ENCODE measurements at places on chromosomes 7 and 10. TPM values are rescaled to one million over a fixed set of nuclear protein-coding genes. Genes with fewer than 3 reads are reported as not detected.
A peak's percentile ranks its signal among the peaks of the same experiment; 100 is the strongest.

GRCh38 chr7:90850471-90850870 is 254.3 kb downstream of the CDK14 start:
- peaks cover 19% of the 10 kb centered on the region for H3K36me3 ChIP-seq
- DNase-seq: no peak
- H3K4me3 ChIP-seq: no peak overlapping the region
- H3K4me1 ChIP-seq: peaks cover 47% of the 10 kb centered on the region
- H3K27me3 ChIP-seq: no peaks in the 10 kb centered on the region

DNA sequence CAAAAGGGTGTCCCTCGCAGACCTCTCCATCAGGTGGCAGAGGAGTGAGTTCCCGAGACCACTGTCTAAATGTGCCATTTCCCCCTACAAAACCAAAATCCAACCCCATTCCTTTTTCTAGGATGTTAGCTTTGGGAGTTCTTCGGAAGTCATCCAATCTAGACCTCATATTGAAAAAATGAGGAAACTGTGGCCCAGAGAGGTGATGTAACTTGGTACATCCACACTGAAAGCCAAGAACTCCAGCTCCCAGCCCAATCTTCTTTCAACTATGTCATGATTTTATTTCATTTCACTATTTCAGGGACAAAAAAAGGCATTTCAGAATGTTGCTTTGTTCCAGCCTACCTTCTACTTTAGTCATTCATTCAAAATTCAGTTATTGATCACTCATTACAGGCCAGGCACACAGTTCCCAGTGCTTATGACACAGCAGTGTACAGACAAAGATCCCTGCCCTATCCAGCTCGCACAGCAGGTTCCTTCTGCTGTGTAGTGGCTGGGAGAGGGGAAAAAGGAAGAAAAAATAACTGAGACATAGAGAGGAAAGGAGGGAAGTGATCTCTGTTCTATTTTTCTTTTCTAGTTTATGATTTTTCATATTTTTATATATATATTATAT is 35.8 kb downstream of the SCRN1 start:
- no peak overlapping the region for H3K27ac ChIP-seq
- H3K27me3 ChIP-seq: no peaks in the 10 kb centered on the region

GRCh38 chr7:126790763-126791162 is 462.0 kb downstream of the GRM8 start:
- H3K27me3 ChIP-seq: no peaks in the 10 kb centered on the region
- H3K36me3 ChIP-seq: no peaks in the 10 kb centered on the region
- no peak overlapping the region for H3K4me3 ChIP-seq
- no peaks in the 10 kb centered on the region for H3K4me1 ChIP-seq
- H3K27ac ChIP-seq: no peak overlapping the region
- DNase-seq: no peak

DNA sequence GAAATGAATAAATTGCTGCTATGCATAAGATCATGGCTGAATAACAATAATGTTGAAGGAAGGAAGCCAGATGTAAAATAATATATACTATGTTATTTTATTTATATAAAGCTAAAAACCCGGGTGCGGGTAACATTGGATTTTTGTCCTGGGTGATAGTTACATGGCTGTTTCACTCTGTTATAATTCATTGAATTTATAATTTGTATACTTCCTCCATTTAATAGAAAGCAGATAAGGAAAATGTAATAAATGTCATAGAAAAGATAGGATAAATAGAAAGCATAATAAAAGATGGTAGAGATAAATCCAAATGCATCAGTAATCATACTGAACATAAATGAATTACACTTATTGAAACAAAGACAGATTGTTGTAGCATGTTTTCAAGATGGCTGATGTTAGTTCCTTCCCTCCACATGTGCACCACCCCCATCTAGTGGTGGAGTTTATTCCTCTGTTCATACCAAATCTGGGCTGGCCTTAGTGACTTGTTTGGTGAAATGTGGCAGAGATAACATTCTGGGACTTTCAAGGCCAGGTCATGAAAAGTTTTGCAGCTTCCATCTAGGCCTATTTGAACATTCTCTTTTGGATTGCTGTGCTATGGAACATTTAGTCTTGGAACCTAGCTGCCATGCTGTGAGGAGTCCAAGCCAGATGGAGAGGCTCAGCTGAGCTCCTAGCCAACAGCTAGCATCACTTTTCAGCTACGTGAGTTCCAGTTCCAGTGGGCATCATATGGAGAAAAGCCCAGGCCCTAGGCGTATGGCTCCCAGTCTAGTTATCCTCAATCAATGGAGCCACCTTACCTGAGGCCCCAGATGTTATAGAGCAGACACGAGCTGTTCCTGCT is 46.9 kb downstream of the AHCYL2 start:
- no peaks in the 10 kb centered on the region for H3K27me3 ChIP-seq
- H3K27ac ChIP-seq: no peak overlapping the region
- peaks cover 13% of the 10 kb centered on the region for H3K36me3 ChIP-seq
- H3K4me3 ChIP-seq: peak overlapping the region; percentile 83

GRCh38 chr10:5862360-5862961 is 27.2 kb downstream of the ANKRD16 start:
- H3K4me1 ChIP-seq: peaks cover 32% of the 10 kb centered on the region
- H3K4me3 ChIP-seq: no peak overlapping the region
- H3K27me3 ChIP-seq: no peaks in the 10 kb centered on the region
- DNase-seq: no peak
- H3K36me3 ChIP-seq: no peaks in the 10 kb centered on the region

- H3K27ac ChIP-seq: no peak overlapping the region
- H3K36me3 ChIP-seq: no peaks in the 10 kb centered on the region
- no peak overlapping the region for H3K4me3 ChIP-seq
- peaks cover 4% of the 10 kb centered on the region for H3K27me3 ChIP-seq
- DNase-seq: no peak
- H3K4me1 ChIP-seq: peaks cover 17% of the 10 kb centered on the region
Observed at GRCh38 chr10:103775776-103776175, 79.6 kb downstream of the SH3PXD2A start.

GRCh38 chr7:124934841-124935240 is 5.2 kb upstream of the POT1 start:
- H3K4me3 ChIP-seq: no peak overlapping the region
- H3K36me3 ChIP-seq: no peaks in the 10 kb centered on the region
- no peak overlapping the region for H3K27ac ChIP-seq
- peaks cover 8% of the 10 kb centered on the region for H3K4me1 ChIP-seq
- no peak for DNase-seq
- H3K27me3 ChIP-seq: peaks cover 3% of the 10 kb centered on the region

- no peaks in the 10 kb centered on the region for H3K27me3 ChIP-seq
- DNase-seq: no peak
- H3K4me1 ChIP-seq: no peaks in the 10 kb centered on the region
- H3K27ac ChIP-seq: no peak overlapping the region
Observed at GRCh38 chr7:123131961-123132360, 67.8 kb downstream of the SLC13A1 start.

GRCh38 chr10:43260117-43260761 is 6.6 kb downstream of the RASGEF1A start:
- H3K4me3 ChIP-seq: no peak overlapping the region
- no peaks in the 10 kb centered on the region for H3K36me3 ChIP-seq
- no peak overlapping the region for H3K27ac ChIP-seq
- H3K27me3 ChIP-seq: peaks cover 9% of the 10 kb centered on the region
- H3K4me1 ChIP-seq: peaks cover 9% of the 10 kb centered on the region

DNA sequence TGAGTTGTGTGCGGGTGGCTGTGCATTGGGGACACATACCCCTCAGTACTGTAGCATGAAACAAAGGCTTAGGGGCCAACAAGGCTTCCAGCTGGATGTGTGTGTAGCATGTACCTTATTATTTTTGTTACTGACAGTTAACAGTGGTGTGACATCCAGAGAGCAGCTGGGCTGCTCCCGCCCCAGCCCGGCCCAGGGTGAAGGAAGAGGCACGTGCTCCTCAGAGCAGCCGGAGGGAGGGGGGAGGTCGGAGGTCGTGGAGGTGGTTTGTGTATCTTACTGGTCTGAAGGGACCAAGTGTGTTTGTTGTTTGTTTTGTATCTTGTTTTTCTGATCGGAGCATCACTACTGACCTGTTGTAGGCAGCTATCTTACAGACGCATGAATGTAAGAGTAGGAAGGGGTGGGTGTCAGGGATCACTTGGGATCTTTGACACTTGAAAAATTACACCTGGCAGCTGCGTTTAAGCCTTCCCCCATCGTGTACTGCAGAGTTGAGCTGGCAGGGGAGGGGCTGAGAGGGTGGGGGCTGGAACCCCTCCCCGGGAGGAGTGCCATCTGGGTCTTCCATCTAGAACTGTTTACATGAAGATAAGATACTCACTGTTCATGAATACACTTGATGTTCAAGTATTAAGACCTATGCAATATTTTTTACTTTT is 1.8 kb downstream of the DDIT4 start:
- H3K4me1 ChIP-seq: peaks cover 52% of the 10 kb centered on the region
- peak overlapping the region; percentile 98 for H3K27ac ChIP-seq
- peaks cover 5% of the 10 kb centered on the region for H3K36me3 ChIP-seq
- no peak for DNase-seq

DNA sequence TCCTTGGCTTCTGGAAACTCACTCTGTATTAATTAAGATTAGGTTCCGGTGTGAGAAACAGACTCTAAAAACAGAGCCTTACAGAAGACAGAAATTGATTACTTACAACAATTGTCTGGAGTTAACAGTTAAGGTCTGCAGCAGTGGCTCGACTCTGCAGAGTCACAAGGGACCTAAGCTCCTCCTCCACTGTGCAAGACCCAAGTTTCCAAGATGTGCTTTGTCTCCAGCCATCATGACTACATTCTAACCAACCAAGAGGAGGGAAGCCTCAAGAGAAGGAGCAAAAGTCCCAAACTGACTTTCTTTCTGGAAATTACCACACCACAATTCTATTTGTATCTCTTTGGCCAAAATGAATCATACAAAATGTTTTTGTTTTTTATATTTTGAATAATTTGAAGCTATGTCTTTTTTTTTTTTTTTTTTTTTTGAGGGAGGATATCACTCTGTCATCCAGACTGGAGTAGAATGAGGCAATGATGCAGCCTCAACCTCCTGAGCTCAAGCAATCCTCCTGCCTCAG is 14.2 kb upstream of the ODAD2 start:
- no peak overlapping the region for H3K4me3 ChIP-seq
- H3K36me3 ChIP-seq: no peaks in the 10 kb centered on the region
- H3K4me1 ChIP-seq: no peaks in the 10 kb centered on the region
- H3K27me3 ChIP-seq: peaks cover 12% of the 10 kb centered on the region

DNA sequence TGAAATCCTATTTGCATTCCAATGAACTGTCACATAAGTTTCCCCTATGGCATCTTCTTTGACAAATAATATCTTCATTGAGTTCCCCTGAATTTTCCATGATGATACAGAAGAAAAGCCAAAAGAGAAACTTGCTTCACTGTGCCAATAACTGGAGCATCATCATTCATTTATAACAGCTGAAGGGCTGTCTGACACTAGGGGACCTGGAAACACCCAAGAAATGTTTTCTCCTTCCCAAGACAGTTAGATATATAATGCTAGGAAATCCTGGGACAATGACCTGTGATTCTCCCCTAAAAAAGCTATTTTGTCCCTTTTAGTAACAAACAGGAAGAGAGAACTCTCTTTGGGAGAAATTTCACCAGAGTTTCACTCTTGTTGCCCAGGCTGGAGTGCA is 133.6 kb downstream of the SEMA3C start:
- H3K27ac ChIP-seq: no peak overlapping the region
- H3K4me1 ChIP-seq: no peaks in the 10 kb centered on the region
- H3K4me3 ChIP-seq: no peak overlapping the region
- H3K27me3 ChIP-seq: peaks cover 5% of the 10 kb centered on the region

- peaks cover 4% of the 10 kb centered on the region for H3K36me3 ChIP-seq
- no peak for DNase-seq
- peak overlapping the region; percentile 99 for H3K4me3 ChIP-seq
Observed at GRCh38 chr10:124739986-124740368, 4.2 kb downstream of the FAM53B start.

DNA sequence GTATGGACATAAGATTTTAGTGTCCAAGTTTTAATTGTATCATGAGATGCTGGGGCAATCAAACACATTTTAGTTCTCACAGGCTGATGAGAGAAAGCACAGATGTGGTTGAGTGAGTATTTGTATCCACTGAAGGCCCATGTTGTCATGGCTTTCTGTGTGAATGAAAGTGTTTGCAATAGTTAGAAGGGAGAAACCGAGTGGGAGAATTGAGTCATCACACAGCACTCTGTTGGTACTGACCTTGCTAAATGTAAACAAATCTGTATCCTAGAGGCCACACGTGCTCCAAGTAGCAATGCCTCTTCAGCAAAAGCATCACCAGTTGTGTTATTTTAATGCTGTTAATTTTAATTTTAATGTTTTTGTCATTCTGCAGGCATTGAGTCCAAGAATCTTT is 121.2 kb downstream of the EMX2 start:
- H3K36me3 ChIP-seq: no peaks in the 10 kb centered on the region
- no peaks in the 10 kb centered on the region for H3K4me1 ChIP-seq
- H3K27ac ChIP-seq: no peak overlapping the region
- no peak overlapping the region for H3K4me3 ChIP-seq

DNA sequence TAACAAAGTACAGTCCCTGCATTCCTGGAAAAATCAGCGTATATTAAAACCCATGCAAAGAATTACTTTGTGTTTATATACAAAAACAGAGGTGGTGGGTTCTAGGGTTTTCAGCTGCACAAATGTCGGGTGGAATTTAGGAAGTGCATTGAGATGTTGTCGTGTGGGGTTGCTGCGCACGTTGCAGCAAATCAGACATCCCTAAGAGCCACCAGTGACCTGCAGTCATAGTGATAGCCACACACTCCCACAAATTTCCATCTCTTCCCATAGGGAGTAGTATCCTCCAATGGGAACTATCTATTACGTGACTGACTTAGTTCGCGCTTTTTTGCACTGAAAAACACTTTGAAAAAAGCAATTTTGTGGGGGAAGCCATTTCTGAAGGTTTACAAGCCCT is 375.2 kb upstream of the GALNT17 start:
- no peaks in the 10 kb centered on the region for H3K27me3 ChIP-seq
- DNase-seq: no peak
- H3K4me1 ChIP-seq: peaks cover 19% of the 10 kb centered on the region
- H3K27ac ChIP-seq: no peak overlapping the region

ARHGAP22 gene
- 7.0 TPM for polyA plus RNA-seq

ECHS1 gene
- 115 TPM for polyA plus RNA-seq

RADIL gene
- not detected for polyA plus RNA-seq

CDK6 gene
- polyA plus RNA-seq: 10.6 TPM

UFSP1 gene
- 2.2 TPM for polyA plus RNA-seq

NRCAM gene
- 0.47 TPM for polyA plus RNA-seq

PLXNA4 gene
- not detected for polyA plus RNA-seq
